Stimulated activated CD4-positive, alpha-beta T cell treated with anti-CD3 and anti-CD28 coated beads, Interleukin-15, amount 100 ng/mL, for 48 hours (primary cell): ENCODE measurements at places on chromosomes 11 and 22.

GRCh38 chr11:19770277-19770676, 57.6 kb downstream of the NAV2 start:
- no peak for DNase-seq

GRCh38 chr22:47695176-47695575, 932.7 kb downstream of the TBC1D22A start:
- DNase-seq, result no peak

DNA sequence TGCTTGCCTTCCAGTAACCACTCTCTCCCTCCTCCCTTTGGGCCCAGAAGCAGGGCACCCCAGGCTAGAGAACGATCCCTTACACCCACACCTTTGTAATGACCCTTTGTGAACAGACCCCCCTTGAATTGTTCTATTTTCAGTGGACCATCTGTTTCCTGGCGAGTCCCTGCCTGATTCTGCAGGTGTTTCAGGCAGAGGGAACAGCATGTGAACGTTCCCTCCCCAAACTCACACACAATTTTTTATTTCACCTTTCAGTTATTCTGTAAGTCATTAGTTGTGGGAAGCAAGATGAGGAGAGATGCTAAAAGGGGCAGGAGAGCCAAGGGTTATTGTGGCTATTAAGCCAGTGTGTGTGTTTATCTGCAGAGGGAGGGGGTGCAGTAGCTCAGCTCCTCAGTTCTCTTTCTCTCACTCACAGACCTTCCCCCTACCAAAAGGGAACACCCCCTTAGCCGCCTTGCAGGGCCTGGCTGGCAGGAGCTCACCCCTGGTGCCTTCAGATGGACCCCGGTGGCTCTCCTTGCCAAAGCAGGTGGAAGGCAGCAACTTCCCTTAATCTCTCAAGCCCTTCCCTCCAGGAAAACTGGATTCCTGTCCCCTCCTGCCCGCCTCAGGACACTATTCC, 64.8 kb upstream of the SPON1 start:
- DNase-seq, result no peak

DNA sequence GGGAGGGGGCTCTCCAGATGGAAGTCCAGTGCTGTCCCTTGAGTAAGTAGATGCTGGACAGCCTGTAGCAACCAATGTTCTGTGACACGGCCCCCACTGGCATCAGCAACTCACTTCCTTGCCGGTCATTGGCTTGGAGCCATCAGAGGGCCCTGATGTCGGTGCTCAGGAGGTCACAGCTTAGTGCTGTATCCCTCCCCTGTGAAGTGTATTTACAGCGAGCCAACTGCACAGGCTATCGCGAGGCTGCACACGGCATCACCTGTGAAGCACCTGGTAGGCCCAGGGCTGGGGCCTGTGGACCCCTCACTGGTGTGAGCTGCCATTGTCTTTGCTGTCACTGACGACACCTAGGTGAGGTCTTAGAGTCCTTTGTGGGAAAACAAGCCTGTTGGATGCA, 13.4 kb upstream of the ACR start:
- DNase-seq, result no peak

DNA sequence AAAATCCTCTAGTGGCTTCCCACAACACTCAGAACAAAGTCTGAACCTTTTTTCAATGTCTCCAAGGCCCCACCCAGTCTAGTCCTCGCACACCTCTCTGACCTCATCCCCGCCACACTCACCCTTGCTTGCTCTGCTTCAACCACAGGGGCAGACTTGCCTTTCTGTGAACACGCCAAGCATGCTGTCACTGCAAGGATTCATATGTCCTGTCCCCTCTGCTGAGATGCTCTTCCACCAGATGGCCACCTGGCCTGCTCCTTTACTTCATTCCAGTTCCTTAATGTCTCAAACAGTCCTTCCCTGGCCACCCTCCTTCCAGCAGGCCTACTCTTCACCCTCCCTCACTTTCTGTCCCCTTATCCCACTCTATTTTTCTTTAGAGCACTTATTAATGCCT, 60.6 kb upstream of the ARHGAP20 start:
- DNase-seq, result no peak

DNA sequence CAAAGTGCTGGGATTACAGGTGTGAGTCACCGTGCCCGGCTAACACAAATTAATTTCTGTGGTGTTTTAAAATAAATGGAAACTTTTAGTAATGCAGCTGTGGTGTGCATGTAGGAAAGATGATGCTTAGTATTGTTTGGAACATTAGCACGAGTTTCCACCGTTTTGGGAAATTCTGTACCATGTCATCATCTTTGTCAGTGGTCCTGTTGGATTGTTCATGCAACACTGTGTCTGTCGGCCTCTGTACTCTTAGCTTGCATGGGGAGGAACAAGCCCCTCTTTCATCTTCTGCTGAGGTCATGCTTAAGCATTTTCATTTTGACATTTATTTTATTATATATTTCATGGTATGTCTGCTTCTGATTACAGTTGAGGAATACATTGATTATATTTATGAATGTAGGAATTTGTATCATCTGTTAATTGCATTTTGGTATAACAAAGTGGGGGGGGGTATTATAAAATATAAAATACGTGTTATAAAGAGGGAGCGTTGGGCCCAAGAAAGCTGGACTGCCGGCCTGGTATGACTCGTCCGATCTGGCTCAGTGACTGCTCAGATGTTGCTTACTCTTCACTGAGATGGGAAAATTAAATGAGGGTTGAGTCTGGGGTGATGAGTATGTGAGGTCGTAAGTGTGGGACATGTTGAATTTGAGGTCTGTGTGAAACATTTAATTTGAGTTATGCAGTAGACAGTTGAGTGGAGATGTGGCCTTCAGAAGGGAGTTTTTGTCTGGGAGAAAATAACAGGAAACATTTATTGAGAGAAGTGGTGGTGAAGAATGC, 28.7 kb downstream of the CECR2 start:
- no peak for DNase-seq

DNA sequence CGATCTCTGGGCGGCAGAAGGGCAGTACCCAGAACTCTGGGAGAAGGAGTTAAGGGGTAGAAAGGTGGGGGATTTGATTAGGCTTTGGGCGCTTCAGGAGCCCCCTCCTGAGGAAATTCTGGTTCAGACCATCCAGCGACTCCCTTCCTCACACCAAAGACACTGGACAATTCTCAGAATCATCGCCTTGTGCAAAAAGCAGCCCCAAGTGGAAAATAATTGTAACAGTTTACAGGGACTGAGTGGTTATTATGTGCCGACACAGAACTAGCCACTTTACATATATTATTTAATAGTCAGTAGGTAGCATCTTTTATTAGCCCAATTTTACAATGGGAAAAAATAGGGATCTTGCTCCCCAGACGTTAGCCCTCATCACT, 662 bp upstream of the TRIM3 start:
- DNase-seq, result no peak

DNA sequence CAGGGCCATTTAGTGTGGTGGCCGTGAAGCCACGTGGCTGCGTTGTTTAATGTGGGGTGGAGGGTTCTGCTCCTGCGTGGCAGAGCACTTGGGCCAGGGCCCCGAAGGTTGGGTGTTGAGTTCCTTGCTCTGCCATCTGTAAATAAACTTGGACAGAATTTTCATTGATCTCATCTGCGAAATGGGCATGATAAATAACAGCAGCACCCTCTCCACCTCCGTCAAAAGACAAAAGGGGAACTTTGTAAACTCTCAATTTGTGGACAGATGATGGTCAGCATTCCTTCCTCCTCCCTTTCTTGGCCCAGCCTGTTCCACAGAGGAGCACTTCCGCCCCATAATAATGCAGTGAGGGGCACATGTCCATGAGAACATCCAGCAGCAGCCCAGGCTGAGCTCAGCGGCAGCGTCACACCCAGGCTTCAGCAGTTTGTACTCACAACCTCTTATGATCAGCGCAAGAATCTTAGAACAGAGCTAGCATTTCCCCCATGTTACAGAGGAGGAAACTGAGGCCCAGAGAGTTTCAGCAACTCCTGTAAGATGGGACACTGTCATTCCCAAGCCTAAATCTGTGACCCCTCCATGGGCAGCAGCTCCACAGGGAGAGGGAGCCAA, 874.5 kb downstream of the BRD1 start:
- DNase-seq, result no peak

- DNase-seq, result no peak
These were observed 82.8 kb upstream of the E2F8 start for GRCh38 chr11:19323502-19323901.

DNA sequence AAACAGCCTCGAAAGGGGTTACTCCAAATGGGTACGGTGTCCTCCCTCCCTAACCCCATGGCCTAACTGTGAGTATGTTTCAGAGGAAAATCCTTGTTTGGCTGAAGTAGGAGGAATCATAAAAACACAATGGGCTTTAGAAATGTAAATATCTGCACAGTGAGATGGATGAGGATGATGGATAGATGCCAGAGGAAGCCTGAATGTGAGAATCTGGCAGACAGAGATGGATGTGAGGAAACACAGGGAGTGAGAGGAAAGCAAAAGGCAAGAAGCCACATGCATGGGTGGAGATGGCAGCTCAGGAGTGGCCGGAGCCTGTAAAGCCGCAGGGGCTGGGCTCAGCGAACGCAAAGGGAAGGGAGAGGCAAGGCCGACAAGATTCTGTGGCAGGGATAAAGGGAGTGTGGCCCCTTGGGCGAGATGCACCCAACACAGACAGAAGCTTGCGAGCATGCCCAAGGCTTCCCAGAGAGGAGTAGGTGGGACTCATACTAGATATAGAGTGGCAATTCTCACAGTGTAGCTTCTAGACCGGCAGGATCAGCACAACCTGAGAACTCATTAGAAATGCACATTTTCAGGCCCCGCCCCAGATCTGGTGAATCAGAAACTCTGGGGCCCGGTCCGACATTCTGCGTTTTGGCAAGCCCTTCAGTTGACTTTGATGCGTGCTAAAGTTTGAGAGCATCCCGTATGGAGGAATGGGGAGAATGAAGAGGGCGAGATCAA, 237.3 kb upstream of the CADM1 start:
- no peak for DNase-seq

- DNase-seq, result no peak
These were observed 18.5 kb downstream of the SLC22A12 start for GRCh38 chr11:64609436-64610047.

DNA sequence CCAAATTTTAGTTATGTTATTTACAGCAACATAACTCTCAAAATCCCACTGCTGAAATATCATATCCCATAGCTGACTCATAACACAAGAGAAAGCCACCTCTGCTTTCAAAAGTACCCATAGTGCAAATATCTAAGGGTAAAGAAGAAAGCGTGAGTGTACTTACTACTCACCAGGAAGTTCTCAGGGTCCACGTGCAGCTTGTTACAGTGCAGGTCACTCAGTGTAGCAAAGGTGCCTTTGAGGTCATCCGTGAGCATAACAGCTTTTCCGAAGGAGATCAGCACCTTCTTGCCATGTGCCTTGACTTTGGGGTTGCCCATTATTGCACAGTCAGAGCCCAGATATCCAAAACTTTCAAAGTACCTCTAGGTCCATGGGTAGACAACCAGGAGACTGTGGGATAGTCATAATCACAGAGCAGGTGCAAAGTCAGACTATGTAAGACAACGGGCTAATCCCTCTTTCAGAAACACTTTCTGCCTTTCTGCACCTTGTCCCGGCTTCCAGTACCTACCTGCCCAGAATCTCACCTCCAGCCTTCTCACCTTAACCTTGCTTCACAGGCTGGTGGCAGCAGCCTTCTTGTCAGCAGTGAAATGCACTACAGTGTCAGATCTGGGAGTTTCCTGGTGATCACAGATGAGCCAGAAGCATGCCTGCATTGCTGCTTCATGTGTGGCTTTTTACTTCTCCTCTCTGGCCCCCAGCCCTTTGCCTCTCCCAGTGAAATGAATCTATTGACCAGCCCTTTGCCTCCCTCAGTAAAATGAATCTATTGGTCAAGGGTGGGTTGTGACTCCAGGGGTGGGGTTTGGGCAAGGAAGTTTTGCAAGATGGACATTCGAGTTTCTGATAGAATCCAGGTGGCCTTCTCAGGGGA, 6.5 kb downstream of the HBG1 start:
- DNase-seq, result no peak

DNA sequence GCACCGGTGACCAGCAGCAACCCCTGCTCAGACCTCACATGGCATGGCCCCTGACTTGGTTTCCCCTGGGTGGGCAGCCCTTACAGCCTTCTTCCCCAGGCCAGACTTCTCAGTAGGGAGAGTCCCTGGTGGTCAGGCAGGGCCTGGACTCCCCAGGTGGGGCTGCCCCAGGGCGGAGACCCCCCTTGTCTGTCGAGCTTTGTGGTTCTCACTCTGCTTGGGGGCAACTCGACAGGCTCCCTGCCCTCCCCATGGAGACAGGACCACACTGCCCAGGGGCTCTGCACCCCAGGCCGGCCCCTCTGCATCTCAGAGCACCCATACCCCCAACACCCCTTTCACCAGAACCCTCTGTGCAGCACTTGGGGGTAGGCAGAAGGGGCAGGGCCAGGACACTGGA, 87.7 kb downstream of the MORC2 start:
- no peak for DNase-seq

- DNase-seq, result no peak
These were observed 5.1 kb downstream of the PRAME start for GRCh38 chr22:22553735-22554586.

DNA sequence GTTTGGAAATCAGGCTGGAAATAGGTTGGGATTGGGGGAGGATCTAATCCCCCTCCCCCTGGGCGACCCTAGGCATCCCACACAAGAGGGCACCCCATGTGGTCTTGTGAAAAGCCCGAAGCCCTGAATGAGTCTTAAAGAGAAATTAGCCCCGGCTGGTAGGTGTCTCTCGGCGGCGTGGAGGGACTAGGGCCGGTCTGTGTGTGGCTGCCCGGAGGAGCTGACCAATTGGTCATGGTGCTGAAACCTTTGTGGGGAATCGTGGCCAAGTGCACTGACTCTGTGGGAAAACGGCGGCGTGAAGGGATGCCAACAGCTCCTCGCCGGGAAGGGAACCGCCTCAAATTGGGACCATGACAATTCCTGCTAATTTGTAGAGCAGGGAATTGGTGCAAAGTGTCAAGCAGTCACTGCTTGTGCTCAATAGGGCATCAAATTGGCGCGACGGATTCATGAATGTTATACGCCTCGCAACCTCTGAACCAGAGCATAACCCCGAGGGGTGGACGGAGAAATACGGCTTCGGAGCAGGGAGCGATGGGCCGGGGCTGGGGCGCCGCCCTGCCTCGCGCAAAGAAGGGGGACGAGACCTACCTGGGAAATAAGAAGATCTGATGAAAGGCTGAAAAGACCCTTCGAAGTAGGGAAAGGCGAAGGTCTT, 1.5 kb downstream of the DBX1 start:
- no peak for DNase-seq

GRCh38 chr11:120747850-120748814, 236.6 kb downstream of the GRIK4 start:
- no peak for DNase-seq

GRCh38 chr22:24760708-24761306, 13.7 kb downstream of the PIWIL3 start:
- DNase-seq, result no peak

- DNase-seq, result no peak
These were observed 6.2 kb downstream of the PANX1 start for GRCh38 chr11:94134651-94135512.

DNA sequence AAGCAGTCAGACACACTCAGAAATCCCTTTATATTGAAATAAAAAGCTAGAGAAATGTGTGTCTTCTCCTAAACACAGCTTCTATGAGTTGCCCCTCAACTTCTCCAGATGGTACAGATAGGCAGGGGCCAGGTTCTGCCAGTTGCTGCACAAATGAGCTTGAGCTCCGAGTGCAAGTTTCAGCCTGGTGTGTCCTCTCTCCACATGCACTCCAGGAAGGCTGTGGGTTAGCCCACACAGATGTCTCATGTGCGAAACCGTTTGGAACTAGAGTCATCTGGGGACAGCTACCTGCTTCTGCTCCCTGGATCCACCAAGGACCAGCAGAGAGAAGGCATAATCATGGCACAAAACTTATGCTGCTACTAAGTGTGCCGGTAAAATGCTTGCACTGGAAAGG, 812.6 kb downstream of the OPCML start:
- DNase-seq, result no peak
